ENCODE measurements at places on chromosomes 7 and 10.
A peak's percentile ranks its signal among the peaks of the same experiment; 100 is the strongest.

- DNase-seq: no peak
Measured at GRCh38 chr10:100346351-100346764, 675 bp upstream of the SCD start.

DNA sequence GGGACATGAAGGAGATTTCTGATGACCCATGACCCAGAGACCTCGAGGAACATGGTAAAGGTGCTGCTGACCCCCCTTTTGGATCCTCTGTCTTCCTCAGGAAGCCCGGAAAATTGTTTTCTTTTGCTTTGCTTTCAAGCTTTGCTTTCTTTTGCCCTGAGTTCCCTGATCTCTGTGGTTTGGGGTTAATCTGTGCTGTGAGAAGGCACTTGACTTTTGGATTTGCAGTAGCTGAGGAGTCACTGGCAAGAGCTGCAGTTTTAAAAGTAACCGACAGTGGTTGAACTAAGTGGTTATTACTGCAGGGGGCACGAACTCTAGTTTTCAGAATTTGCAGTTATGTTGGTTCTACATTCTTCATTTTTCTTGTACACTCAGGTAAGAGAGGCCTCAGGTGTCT lies 53.0 kb downstream of the PDZD8 start:
- no peak for DNase-seq

GRCh38 chr10:18777258-18777657 lies 118.0 kb downstream of the ARL5B start:
- DNase-seq: no peak

- no peak for DNase-seq
Measured at GRCh38 chr10:22133749-22134624, 83.8 kb downstream of the EBLN1 start.

DNA sequence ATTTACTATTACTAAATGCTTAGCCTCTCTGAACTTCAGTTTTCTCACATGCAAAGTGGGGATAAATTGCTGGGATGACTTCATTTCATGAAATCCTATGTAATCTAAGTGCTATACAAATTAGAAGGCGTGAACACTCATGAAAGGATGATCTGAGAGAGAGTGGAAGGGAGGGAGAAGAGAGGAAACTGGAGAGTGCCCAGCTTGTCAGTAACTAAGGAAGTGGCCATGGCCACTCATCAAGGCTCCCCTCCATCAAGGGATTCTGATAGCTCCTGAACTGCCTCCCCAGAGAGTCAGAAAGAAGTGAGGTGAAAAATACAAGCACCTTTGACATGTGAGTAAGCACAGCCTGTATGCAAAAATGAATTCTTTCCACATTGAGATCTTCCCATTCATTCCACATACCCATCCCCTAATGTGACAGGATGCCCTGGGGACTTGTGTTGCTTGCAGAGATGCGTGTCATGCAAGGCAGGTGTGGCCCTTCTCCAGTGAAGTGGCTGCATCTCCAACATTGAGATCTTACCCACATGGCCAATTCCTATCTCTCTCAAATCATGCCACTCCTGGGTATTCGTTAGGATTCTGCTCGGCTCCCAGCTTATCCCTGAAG lies 76.5 kb upstream of the ITPRID1 start:
- no peak for DNase-seq

DNA sequence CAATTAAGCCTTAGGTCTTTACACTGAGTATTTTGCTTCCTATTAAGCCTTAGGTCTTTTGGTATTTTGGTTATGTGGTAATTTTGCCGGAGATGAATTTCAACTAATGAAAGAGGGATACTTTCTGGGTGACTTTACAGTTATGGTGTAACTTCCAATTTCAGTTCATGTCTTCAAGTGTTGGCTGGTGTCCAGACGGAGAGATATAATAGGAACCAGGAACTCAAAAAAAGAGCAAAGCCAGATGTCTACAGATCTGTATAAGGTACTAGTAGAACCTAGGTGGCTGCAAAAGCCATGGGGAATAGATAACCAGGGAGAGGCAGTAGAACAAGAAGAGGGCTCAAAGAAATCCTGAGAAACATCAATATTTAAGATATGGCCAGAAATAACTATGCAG lies 12.3 kb downstream of the ERCC6 start:
- no peak for DNase-seq

- DNase-seq: no peak
Measured at GRCh38 chr10:109895848-109896247, 27.5 kb downstream of the XPNPEP1 start.

DNA sequence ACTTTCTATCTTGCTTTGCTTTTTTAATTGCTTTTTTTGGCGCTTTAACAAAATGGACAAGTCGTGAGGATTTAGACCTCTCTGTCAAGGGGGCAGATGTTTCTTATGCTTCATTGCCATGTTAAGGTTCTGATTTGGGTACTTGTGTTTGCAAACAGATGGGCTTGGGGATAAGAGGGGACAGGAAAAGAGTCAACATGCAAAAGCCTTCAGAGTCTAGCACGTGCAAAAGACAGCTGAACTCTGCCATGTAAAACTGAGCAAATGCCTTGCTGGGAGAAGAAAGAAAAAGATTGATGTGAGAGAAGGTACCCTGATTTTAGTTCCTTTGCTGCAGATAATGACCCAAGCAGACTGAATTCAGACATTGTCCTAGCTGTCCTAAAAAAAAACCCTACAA lies 173.1 kb downstream of the KIAA1217 start:
- no peak for DNase-seq

GRCh38 chr10:35194906-35195305 lies 68.3 kb downstream of the CREM start:
- no peak for DNase-seq

- DNase-seq: no peak
Measured at GRCh38 chr10:62637249-62638061, 167.1 kb upstream of the ADO start.

- no peak for DNase-seq
Measured at GRCh38 chr7:131431289-131431688, 103.6 kb downstream of the MKLN1 start.

GRCh38 chr10:66639371-66639770 lies 286.5 kb upstream of the LRRTM3 start:
- no peak for DNase-seq

GRCh38 chr10:21811245-21811585 lies 192.3 kb downstream of the DNAJC1 start:
- DNase-seq: no peak

DNA sequence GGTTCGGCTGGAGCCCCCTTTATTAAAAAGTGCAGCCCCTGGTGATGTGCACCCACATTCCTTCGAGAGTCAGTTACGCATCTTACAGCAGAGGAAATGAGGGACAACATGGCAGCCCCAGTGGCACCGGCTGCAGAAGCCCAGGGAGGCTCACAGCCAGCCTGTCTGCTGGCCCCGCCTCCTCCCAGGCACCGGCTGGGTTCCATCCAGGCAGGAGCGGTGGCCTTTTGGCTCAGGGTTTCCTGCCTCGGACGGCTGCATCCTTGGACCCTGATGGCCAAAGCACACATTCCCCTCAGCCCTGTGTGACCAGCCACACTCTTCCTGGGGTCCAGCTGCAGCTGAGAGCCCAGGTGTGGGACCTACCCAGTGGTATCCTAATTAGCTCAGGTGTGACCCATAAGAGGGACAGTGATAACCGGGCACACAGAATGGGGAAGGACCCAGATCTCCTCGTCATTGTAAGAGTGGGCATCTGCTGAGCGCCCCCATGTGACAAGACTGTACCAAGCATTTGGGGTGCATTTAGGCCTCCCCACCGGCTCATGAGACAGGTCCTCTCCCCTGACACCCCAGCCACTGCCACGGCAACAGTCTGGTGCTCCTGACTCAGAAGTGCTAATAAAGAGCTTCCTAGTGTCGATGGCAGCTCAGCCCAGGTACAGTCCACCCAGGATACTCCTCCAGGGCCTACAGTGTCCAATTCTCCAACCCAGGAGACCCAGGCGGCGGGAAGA lies 63.3 kb upstream of the CHST15 start:
- DNase-seq: no peak

- DNase-seq: peak; percentile 5
Measured at GRCh38 chr10:128854963-128855362, 612.1 kb upstream of the MGMT start.

DNA sequence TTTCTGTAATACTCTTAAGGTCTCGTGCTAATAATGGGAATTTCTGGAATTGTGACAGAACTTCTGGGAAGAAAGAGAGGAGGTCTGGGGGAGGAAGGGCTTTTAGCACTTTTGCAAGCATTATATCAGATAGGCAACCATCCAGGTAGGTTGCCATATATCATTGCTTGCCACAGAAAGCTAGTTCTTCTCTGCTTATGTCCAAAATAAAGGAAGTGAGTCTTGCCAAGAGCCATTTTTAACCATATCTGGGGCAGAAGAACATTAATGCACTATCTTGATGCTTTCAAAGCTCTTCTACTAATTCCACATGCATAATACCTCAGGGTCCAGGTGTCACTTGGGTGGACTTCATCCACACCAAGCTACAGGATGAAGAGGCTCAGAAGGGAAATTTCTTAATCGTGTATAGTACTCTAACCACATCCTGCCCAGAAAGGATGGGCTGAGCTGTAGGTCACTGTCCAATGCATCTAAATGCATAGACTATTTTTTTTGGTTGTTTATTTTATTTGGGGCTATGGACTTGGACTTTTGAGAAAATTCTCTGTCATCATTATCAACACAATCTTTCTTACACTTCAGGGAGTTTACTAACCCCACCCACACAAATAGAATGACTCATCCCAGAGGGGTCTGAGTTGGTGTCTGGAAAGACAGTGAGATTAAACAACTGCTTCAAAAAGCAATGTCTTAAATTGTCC lies 68.9 kb upstream of the ADO start:
- no peak for DNase-seq

DNA sequence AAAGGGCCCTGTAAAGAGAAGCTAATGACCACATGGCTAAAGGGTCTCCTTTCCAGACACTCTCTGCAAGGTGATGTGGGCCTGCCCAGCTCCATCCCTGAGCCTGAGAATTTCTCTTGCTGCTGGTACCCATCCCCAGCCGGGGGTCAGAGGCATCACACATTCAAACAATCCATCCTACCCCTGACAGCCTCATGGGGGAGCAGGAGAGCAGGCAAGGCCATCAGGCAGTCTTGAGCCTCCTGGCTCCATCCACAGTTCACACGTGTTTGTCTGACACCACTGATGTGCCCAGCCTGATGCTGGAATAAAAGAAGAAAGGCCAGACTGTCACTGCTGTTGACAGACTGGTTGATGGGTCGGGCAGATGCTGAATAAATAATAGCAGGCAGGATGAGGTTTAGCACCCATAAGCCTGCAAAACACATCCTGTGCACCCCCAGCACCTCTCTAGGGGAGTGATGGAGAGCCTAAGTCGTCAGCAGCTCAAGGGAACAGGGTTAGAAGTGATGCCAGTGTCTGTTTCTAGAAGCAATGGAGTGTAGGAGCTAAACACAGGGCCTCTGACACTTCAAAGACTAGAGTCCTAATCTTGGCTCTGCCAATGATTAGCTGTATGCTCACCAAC lies 43.5 kb downstream of the TLL2 start:
- no peak for DNase-seq

- DNase-seq: no peak
Measured at GRCh38 chr10:127872871-127873600, 19.7 kb downstream of the CLRN3 start.

DNA sequence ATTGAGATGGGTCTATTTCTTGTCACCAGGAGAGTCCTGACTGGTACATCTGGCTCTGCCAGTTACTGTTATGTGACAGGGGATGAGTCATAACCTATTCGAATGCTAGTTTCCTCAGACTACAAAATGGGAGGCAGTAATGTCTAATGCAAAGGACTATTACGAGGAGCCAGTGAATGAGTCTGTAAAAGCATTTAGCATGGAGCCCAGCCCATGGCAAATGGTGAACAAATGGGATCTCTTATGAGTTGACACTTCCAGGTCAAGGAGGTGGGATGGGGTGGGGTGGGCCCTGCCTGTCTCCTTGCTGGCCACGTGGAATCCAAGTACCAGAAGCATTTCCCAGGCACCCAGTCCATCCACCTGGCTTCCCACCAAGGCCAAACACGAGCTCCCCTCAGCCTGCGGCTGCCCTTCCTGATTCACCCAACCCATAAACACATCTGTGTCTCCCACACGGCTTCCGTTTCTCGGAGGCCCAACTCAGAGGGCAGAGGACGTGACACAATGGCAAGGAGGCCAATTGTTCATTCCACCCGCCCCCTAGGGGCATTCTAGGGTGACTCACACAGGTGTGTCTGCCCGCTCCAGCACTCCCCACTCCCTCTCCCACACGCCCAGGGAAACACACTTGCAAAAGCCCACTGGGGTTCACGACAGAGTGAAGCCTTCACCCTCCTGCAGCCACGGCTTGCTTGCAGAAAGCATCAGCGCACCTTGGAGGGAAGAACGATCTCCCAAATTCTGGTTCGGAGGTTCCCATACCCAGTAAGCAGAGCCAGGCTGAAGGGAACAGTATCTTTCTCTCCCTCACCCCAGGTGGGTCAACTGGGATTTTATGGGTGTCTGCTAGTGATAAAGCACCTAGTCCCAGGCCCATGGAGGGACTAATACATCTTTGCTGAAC lies 109.8 kb downstream of the SH3PXD2A start:
- no peak for DNase-seq

- DNase-seq: no peak
Measured at GRCh38 chr7:3960942-3961341, 659.9 kb downstream of the SDK1 start.

DNA sequence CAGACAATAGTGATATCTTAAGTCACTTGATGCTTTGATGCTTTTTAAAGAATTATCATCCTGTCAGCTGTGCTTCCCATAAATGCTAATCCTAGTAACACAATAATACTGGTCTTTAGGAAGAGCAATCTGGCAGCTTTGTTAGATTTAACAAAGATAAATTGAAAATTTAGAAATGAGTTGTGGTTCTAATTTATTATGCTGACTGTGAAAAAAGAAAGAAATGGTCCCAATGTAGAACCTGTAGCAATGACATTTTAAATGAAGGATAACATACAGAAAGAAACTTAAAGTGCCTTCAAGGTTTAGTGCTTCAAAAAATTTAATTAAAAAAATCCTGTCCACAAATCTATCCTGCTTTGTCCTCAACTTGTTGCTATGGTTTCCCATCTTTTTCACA lies 81.6 kb upstream of the HGF start:
- no peak for DNase-seq

DNA sequence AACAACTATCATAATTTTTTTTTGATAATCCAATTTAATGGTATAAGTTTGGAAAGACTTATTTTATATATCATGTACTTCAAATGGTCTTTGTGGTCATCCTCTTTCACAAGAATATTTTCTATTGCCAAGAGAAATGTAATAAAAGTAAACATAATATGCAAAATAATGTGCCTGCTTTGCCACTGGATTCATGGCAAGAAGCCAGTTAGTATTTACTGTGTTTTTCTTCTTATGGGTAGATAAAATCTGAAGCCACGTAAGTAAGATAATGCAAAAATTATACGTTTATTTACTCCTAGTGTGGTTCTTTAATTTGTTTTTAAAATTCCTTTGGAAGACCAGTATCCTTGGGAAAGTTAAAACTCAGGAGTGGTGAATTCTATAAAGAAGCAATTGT lies 258.5 kb downstream of the ARL4A start:
- no peak for DNase-seq
